ENCODE measurements at places on chromosomes 2 and 18. TPM values are rescaled to one million over a fixed set of nuclear protein-coding genes. Genes with fewer than 3 reads are reported as not detected.

SKOR2 gene
- polyA plus RNA-seq, result not detected

OSBPL6 gene
- polyA plus RNA-seq, result 11.8 TPM

FEV gene
- not detected for polyA plus RNA-seq

BIN1 gene
- polyA plus RNA-seq, result 61.9 TPM

DSC3 gene
- polyA plus RNA-seq, result 0.10 TPM

REEP1 gene
- 121 TPM for polyA plus RNA-seq

CHST10 gene
- polyA plus RNA-seq, result 76.1 TPM

PLEKHH2 gene
- 1.1 TPM for polyA plus RNA-seq

LHCGR gene
- polyA plus RNA-seq, result not detected

ARHGAP28 gene
- polyA plus RNA-seq, result 9.8 TPM

DLGAP1 gene
- 4.5 TPM for polyA plus RNA-seq

RAD51AP2 gene
- 0.54 TPM for polyA plus RNA-seq

XDH gene
- 0.36 TPM for polyA plus RNA-seq

RTKN gene
- polyA plus RNA-seq, result 6.1 TPM

CD8B2 gene
- polyA plus RNA-seq, result not detected

POLR1B gene
- polyA plus RNA-seq, result 7.1 TPM

ZNF521 gene
- polyA plus RNA-seq, result 101 TPM

GALR1 gene
- 0.14 TPM for polyA plus RNA-seq

CCDC150 gene
- 1.8 TPM for polyA plus RNA-seq

DNER gene
- polyA plus RNA-seq, result 310 TPM

CD28 gene
- not detected for polyA plus RNA-seq

PPP1R7 gene
- polyA plus RNA-seq, result 53.0 TPM

CERS6 gene
- polyA plus RNA-seq, result 59.3 TPM

NT5C1B gene
- not detected for polyA plus RNA-seq

VWC2L gene
- polyA plus RNA-seq, result 0.31 TPM

TMEM163 gene
- 3.1 TPM for polyA plus RNA-seq

GALNT13 gene
- 10.9 TPM for polyA plus RNA-seq

CBLN2 gene
- 28.3 TPM for polyA plus RNA-seq

SPHKAP gene
- 1.7 TPM for polyA plus RNA-seq

KIDINS220 gene
- 338 TPM for polyA plus RNA-seq

SERPINB2 gene
- polyA plus RNA-seq, result not detected

SCN2A gene
- 55.0 TPM for polyA plus RNA-seq

GPR45 gene
- polyA plus RNA-seq, result 4.1 TPM

CD207 gene
- not detected for polyA plus RNA-seq

ILKAP gene
- 78.5 TPM for polyA plus RNA-seq

POTEJ gene
- 0.16 TPM for polyA plus RNA-seq

RMDN2 gene
- polyA plus RNA-seq, result 4.4 TPM

CFAP53 gene
- polyA plus RNA-seq, result 0.26 TPM
